ENCODE measurements at places on chromosomes 7 and 10. TPM values are rescaled to one million over a fixed set of nuclear protein-coding genes. Genes with fewer than 3 reads are reported as not detected.

GRCh38 chr10:97466755-97467154, 20.8 kb downstream of the ZDHHC16 start:
- no peak for DNase-seq

- no peak for DNase-seq
Measured at GRCh38 chr10:93875032-93875358, 18.8 kb upstream of the SLC35G1 start.

Gene RHOBTB1
- 13.0 TPM for total RNA-seq

Gene SLC13A1
- not detected for total RNA-seq

All from Right ventricle myocardium superior (tissue), 1 donor.